ENCODE measurements at places on chromosomes 6 and 20.

- peak; percentile 17 for DNase-seq
These were observed 660 bp downstream of the STXBP5 start for GRCh38 chr6:147204843-147205311.

- DNase-seq = no peak
These were observed 199.0 kb upstream of the FBXL4 start for GRCh38 chr6:99146711-99147110.

DNA sequence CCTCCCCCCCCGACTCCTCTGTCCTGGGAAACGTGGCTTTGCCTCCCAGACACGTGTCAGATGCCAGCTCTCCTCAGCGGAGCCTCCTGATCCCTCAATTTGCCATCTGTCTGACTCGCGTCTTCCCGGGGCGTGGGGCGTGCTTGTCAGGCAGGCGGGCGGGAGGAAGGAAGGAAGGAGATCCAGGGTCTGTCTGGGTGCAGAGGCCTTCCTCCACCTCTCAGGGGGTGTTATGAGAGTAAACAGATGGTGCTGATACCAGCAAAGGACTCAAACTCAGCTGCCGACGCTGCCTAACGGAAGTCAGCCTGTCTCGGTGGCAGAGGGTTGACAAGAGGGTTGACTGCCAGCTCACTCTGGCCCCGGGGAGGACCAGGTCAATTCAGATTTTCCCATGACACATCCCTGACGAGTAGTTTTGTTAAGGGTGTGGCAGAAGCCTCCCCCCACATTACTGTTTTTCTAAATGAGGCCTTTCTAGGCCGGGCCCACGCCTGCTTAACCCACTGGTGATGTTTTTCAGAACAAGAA lies 17.0 kb downstream of the UQCC2 start:
- peak; percentile 21 for DNase-seq

GRCh38 chr6:145559836-145560235 lies 175.5 kb downstream of the EPM2A start:
- no peak for DNase-seq

DNA sequence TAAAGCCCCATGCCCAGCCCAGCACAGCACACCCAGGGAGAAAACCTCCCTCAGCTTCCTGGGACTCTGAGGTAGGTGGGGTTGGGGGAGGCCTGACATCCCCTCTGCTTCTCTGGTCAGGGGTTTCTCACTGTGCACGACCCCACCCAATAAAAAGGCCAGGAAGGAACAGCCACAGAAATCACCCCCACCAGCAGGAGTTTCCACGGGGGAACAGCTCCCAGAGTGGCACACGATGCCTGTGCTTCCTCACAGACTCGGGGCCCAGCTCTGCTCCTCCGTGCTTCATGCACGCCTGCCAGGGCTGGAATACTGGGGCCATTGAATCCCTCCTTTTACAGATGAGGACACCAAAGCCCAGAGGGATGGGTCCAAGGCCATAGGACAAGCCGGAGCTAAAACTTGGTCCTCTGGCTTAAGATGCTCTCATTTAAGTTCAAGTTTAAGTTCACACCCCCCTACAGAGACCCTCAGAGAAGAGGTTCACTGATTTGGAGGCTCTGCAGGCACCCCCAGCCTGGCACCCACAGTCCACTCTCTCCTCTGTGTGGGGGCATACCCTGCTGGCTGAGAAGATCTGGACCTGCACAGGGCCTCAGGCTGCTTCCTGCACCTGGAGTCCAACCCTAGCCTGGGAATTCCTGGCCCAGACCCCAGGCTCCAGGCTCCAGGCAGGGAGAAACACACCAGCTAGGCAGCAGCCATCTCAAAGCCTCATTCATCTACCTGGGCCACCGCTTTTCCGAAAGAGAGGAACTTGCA lies 14.3 kb downstream of the ACSS1 start:
- DNase-seq = no peak

DNA sequence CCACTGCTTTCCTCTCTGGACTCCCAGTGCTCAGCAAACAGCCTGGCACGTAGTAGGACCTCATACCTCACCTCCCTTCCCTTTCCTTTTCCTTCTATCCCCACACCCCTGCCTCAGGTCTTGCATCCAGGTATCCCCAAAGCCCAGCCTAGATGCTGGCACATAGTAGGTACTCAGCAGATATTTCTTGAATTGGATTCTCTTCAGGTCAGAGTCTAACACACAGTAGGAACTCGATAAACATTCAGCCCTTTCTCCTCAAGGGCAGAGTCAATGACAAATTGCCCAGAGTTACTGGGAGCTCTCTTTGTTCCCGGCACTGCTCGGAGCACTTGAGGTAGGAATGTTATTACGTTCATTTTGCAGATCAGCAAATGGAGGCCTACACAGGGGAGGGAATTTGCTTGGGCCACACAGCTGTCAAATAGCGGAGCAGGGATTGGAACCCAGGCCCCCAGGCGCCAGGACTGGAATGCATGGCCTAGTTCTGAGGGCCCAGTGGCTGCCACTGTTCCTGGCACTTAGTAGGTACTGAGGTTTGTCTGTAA lies 25.9 kb downstream of the NOL4L start:
- DNase-seq = no peak

- DNase-seq = peak; percentile 50
These were observed 250.1 kb downstream of the ATXN1 start for GRCh38 chr6:16511040-16511660.

GRCh38 chr6:19968201-19968600 lies 131.0 kb downstream of the ID4 start:
- DNase-seq = no peak

- DNase-seq = no peak
These were observed 212.6 kb upstream of the PCSK2 start for GRCh38 chr20:17014217-17014616.

DNA sequence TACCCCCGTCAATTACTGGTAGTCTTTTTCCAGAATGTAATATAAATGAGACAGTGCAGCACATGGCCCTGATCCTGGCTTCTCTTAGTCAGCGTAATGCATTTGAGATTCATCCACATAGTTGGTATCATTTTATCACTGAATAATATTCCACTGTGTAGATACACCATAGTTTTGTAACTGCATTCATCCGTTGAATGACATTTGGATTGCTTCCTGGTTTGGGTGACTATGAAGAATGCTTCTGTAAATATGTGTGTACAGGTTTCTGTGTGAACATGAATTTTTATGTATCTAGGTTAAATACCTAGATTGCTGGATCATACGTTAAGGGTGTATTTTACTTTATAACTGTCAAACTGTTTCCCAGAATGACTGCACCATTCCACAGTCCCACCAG lies 62.6 kb upstream of the STMND1 start:
- peak; percentile 4 for DNase-seq

- peak; percentile 17 for DNase-seq
These were observed 60.7 kb upstream of the FNDC1 start for GRCh38 chr6:159108426-159108985.

- DNase-seq = no peak
These were observed 8.0 kb downstream of the IL20RA start for GRCh38 chr6:137036566-137037300.

GRCh38 chr6:33992191-33992590 lies 153.7 kb downstream of the GRM4 start:
- no peak for DNase-seq

DNA sequence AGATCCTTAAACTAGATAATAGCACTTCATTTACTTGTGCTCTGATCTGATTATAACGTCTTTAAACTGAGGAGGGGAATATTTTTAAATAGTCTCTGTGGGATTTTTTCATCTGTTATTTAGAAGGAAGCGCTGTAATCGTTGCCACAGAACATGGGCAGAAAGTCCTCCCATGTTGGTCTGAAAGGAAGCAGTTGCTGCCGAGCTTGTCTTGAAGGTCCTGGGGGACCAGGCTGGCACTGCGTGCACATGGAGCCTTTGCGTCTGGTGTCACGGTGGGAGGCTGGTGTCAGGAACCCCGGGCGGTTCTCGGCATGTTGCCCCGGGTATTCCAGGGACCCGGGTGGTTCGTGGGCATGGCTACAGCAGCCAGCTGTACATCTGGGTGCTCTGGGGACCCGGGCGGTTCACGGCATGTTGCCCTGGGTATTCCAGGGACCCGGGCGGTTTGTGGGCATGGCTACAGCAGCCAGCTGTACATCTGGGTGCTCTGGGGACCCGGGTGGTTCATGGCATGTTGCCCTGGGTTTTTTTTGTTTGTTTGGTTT lies 11.5 kb downstream of the TPD52L2 start:
- DNase-seq = no peak

- no peak for DNase-seq
These were observed 485.4 kb downstream of the CDKAL1 start for GRCh38 chr6:21019614-21020013.

- DNase-seq = no peak
These were observed 160.1 kb downstream of the DLL1 start for GRCh38 chr6:170130771-170131241.

GRCh38 chr6:121436960-121437850 lies 1.8 kb downstream of the GJA1 start:
- DNase-seq = peak; percentile 44

DNA sequence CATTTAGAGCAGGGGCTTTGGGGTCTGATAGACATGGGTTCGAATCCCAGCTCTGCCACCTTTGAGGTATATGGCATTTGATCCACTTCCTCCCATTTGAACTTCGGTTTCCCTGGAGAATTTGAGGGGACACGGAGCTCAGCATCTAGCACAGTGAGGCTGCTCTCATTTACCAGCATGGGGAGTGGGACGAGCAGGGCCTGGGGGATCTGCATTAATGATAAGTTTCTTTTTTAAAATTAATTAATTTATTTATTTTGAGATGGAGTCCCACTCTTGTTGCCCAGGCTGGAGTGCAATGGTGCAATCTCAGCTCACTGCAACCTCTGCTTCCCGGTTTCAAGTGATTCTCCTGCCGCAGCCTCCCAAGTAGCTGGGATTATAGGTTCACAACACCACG lies 52.6 kb downstream of the VSTM2L start:
- no peak for DNase-seq

- peak; percentile 8 for DNase-seq
These were observed 38.2 kb downstream of the DZANK1 start for GRCh38 chr20:18428490-18429173.

DNA sequence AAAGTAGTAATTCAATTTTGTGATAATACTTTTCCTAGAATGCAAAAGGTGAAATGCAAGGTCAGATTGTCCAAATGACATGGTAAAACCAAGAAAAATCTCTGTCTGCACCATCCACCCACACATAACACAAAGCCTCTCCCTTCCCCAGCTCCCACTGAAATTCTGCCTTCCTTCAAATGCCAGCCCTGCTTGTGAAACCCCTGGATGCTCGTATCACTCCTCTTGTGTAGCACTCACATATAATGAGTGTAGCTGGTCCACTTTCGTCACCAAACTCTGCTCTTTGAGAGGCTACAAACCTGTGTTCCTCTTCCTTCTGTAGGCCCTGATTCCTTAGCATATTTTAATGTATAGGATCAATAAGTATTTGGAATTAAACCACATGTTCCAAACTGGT lies 123.6 kb upstream of the BEND6 start:
- no peak for DNase-seq

DNA sequence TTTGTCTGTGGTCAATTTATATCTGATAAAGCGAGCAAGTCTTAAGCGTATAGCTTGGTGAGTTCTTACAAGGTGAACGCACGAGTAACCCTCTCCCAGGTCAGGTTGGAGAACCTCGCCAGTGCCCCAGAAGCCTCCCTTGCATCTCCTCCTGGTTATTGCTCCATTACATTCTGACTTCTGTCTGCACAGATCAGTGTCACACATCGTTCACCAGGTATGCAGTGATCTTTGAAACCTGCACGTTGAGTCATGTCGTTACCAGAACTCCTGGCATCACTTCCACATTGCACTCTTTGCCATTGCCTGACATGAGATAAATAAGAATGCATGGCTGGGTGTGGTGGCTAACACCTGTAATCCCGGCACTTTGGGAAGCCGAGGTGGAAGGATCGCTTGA lies 44.2 kb downstream of the AKAP12 start:
- peak; percentile 91 for DNase-seq

DNA sequence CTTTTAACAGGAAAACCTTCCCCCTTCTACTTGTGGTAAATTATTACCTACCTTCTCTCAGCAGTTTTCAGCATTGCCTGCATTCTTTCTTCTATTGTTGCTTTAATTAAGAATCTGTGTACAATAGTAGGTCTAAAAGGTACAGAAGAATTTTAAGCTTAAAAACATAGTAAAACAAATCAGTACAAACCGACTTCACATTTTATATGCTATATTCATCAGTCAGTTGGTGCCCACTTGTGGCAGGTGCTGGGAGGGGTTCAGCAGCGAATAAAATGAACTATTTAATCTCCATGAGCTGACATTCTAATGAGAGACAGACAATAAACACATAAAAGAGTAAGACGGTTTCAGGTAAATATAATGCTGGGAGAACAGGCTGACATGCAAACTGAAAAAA lies 73.4 kb upstream of the FBXO30 start:
- peak; percentile 26 for DNase-seq

GRCh38 chr6:26234421-26235301 lies 130.3 kb upstream of the BTN3A2 start:
- peak; percentile 69 for DNase-seq

GRCh38 chr6:115485400-115485799 lies 575.3 kb downstream of the FRK start:
- DNase-seq = no peak

DNA sequence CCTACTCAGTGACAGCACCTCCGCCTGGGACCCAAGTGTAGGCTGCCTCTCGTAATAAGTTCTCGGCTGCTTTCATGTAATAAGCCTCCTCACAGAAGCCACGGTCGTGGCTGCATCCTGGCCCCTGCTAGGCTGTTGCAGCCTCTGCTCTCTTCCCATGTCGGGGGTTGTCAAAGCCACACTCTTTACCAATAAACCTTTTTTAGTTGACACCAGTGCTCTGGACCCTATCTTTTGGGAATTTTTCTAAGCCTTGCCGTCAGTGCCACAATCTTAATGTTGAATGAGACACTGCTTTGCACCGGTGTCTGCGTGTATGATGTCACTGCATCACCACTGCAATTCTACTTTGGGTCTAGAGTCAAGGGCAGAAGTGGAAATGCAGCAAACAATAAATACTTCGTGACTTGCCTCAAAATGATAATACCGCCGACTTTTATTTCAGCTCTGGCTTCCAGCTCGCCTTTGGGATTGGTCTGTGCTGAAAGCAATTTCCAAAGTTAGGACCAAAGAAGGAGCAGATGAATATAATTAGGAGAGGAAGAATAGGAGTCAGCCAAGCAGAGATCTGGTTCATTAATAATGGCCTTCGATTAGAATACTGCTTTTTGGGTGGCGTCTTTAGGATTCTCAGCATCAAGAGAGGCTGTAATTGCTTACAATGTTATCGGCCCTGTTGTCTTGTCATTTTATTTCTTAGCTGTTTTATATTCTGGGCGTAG lies 57.6 kb upstream of the CCN6 start:
- no peak for DNase-seq

GRCh38 chr20:8443464-8444072 lies 311.5 kb downstream of the PLCB1 start:
- no peak for DNase-seq

- peak; percentile 78 for DNase-seq
These were observed 43.6 kb downstream of the FGD2 start for GRCh38 chr6:37048851-37049757.

- DNase-seq = no peak
These were observed 34.7 kb downstream of the CPNE5 start for GRCh38 chr6:36804563-36804962.

GRCh38 chr6:47134476-47135189 lies 92.5 kb upstream of the ADGRF1 start:
- peak; percentile 92 for DNase-seq

GRCh38 chr6:163001330-163001729 lies 273.6 kb downstream of the PACRG start:
- no peak for DNase-seq

Data from kidney tubule cell (primary cell).